Activated naive CD8-positive, alpha-beta T cell treated with anti-CD3 and anti-CD28 coated beads for 36 hours (primary cell): ENCODE measurements at places on chromosomes 16 and 17.

DNA sequence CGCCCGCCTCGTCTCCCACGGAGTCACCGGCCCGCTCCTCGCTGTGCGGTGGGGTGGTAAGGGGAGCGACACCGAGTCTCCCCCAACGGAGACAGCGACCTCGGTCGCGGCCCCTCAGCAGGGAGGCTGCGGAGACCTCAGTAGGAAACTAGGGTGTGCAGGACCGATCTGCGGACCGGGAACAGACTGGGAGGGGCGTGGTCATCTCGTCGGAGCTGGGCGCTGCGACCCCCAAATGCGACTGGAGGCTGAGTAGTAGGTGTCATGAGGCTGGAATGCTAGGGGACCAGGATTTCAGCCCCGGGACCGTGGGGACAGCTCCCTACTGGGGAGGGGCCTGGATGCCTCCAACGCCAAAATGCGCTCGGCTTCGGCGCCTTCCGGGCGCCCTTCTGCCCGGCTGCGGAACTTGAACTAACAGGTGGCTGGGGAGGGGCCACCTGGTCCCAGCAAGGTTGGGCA, 1.3 kb downstream of the CACNG4 start:
- no peak for DNase-seq

GRCh38 chr17:9274973-9275372, 253.7 kb downstream of the NTN1 start:
- no peak for DNase-seq

DNA sequence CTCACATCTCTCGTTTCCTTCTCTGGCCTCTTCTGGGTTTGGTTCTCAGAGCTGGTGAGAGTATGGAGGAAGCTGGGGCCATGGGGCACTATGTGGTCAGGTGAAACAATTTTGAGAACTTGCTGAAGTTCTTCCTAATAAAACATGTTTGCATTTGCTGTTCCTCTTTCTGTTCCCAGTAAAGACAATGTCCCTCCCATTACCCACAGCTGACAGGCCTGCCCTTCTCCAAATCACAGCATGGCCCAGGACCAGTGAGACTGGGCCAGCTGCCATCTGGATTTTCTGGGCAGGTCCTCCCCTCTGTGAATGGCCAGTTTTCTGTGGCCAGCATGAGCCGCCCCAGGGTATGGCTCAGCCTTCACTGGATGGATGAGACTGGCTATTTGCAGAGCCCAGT, at the start of gene CD300H:
TSS of gene CD300H (minus strand) at position 113 of the 400 bp plus-strand sequence.
- DNase-seq, result no peak

GRCh38 chr17:51322390-51323029, 62.2 kb downstream of the UTP18 start:
- DNase-seq, result no peak

GRCh38 chr17:48290378-48290777, 139.6 kb downstream of the SKAP1 start:
- DNase-seq, result no peak
